GF-D8 (cell line): ENCODE measurements at places on chromosomes 5 and 9.

DNA sequence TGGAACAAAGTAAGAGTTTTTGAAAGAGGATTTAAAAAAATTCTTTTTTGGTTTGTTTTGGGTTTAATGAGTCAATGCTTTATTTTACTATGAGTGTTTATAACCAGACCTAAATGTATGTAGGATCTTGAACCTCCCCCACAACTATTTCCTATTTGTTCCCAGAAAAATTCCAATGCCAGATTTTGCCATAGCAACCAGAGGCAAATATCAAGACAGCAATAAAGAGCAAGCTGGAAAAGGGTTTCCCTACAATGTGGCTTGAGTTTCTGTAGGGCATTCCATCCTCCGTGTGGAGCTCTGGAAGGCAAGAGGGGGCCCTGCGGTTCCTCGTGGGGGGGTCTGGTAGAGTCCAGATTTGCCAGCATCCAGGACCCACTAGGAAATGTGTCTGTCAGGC is 27.8 kb upstream of the GDNF start:
- DNase-seq: no peak

GRCh38 chr5:61246768-61247307 is 84.6 kb upstream of the SMIM15 start:
- DNase-seq: no peak

DNA sequence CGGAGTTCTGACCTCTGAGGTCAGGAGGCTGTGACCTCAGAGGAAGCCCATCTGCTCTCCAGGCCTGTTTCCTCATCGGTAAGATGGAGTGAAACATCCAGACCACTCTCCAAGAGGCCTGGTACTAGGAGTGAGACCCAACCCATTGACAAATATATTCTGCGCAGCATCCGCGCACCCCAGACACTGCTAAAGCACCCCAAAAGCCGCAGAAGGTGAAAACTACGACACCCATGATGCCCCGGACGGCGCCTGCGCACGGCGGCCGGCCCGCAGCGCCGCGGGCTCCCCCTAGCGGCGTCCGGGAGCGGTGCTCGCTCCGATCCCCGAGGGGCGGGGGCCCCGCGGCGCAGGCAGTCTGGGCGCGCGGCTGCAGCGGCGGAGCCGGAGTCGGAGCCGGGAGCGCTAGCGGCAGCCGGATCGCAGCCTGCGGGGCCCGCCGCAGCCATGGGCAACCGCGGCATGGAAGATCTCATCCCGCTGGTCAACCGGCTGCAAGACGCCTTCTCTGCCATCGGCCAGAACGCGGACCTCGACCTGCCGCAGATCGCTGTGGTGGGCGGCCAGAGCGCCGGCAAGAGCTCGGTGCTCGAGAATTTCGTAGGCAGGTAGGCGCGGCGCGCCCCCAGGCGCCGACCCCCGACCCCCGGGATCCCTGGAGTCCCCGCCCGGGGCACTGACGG is at the start of gene DNM1:
TSS of gene DNM1 (plus strand) at position 356 of the 683 bp plus-strand sequence. CDS start at position 448, 92 bp downstream.
- peak; percentile 34 for DNase-seq

DNA sequence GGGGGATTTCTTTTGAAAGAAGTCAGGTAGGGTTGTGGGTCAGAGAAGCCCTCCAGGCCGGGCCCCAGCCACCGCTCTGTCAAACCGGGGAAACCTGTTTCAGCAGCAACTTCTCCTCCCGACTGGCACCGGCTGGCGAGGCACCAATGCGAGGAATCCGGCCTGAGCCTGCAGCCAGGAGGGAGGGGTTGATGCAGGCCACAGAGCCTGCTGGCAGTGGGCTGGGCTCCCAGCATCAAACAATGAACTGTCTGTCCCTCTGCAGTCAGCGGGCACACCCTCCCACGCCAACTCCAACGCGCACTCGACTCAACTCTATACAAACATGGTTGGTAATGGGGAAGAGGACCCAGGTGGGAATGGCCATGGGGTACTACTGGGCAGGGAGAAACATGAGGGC is 12.1 kb downstream of the PCDH1 start:
- DNase-seq: no peak

GRCh38 chr9:72407114-72407513 is 42.1 kb upstream of the ZFAND5 start:
- no peak for DNase-seq

GRCh38 chr5:126253406-126253805 is 169.8 kb upstream of the GRAMD2B start:
- no peak for DNase-seq
